ENCODE measurements at places on chromosomes 13 and 19.

DNA sequence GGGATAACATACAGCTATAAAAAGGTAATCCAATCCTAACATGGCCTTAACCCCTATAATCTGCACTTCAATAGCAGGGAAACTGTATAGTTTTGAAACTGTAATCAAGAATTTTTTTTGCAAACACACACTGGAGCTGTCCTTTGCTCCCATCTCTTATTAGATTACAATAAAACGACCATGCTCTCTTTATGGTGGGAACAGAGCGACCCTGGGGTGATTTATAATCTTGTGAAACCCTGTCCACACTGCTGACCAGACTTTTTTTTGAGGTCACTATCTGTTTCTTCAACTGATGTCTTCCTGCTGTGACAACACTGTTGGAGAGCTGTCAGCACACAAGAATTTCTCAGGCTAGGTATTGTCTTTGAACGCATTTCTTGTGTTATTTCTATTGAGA, 35.3 kb downstream of the DACH1 start:
- no peak for ATAC-seq

GRCh38 chr13:44734201-44734707, 158.1 kb upstream of the TSC22D1 start:
- no peak for ATAC-seq

DNA sequence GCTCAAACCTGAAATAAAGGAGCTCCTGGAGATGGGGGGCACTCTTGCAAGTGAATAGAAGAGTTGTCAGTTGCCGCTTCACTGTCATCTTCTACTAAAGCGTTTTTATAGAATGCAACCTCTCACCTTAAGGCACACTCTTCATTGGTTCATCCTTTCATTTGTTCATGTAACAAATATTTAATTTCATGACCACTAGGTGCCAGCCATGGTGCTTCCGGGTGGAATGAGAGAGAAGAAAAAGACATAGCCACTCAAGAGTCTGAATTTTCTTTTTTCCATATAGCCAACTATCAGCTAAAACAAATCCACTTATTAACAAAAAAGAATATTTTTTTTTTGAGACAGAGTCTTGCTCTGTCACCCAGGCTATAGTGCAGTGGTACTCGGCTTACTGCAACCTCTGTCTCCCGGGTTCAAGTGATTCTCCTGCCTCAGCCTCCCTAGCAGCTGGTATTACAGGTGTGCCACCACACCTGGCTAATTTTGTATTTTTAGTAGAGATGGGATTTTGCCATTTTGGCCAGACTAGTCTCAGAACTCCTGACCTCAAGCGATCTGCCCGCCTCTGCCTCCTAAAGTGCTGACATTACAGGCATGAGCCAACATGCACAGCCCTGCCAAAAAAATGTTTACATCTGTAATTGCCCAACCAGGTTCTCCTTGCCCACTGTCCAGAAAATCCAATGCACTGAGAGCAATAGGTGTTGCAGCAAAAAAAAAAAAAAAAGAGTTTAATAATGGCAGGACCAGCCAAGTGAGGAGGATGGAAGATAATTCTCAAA, 22.1 kb upstream of the SACS start:
- ATAC-seq = no peak

- ATAC-seq = no peak
Observed at GRCh38 chr19:362154-362553, 17.6 kb upstream of the MIER2 start.

- no peak for ATAC-seq
Observed at GRCh38 chr13:52406629-52407028, 657 bp upstream of the THSD1 start.

DNA sequence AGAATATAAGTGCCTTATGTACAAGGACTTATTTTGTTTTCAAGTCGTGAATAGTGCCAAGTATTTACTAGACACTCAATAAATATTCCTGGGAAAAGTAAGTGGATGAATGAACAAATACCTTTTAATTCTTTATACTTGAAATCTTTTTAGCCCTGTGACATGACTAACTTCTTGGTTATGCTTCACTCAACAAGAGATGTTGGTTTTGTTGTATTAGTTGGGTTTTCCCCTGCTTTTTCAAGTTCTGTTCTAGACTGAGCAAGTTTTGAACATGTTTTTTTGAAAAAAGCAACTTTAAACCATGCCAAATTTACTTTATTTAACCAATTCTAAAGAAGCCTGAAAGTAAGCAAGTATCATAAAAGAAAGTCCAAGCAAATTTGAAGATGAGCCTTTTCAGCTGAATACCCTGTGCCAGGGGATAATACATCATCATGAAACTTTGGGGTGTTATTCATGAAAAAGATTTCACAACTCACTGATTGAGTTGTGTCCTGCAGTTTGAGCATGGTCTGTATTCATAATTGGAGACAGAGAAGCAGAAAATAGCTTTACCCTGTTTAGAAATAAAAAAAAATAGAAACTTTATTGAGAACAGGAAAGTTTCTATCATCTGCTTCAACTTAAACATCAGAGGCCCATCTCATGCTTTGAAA, 11.1 kb downstream of the LMO7 start:
- ATAC-seq = no peak
